ENCODE measurements at places on chromosomes 5 and 9.

- no peak for DNase-seq
These were observed 26.2 kb downstream of the NREP start for GRCh38 chr5:111730659-111731382.

DNA sequence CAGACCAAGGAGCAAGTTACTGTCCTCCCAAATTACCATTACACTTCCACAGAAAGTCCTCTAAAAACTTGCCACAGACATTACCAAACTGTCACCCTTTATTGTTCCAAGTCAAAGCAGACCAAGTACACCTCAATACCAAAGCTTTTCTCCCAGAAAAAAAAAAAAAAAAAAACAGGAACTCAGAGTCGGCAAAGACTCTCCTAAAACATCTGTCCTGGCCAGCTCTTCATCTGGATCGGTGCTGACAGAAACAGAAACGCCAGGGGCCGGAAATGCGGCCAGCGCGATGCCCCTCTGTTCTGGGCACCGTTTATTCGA, 718 bp downstream of the DEPDC1B start:
- no peak for DNase-seq

DNA sequence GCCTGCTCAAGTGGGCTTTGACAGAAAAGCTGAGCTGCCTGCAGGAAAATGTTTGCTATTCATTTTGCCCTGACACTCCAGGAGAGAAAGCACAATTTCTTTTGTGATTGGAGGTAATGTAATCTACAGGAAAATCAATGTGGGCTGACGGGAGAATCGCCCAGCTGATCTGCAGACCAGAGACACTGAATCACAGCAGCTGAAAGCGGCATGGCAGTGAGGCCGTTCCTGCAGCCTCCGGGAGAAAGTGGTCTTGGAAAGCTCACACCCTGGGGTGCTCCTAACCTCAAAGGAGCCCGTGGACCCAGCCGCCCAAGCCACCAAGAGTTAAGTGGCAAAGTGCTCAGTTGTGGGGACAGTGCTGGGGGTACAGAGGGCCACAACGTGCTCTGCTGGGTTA, 593.6 kb downstream of the BNC2 start:
- DNase-seq: no peak

DNA sequence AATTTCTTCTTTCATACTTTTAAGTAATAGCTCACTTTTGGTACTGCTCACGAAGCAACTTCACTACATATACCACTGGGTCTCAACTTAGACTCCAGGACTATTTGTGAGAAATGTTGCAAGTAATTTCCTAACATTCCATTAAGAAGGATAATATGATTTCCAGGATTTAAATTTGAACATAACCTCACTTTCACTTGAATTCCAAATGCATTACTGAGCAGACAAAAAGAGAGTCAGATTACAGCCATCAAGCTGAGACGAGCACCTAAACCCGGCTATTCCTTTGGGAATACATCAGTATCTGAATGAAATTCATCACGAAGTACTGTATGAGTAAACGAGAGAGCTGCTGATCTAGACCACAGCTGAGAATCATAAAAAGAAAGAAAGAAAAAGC, 47.3 kb downstream of the LIFR start:
- DNase-seq: no peak

GRCh38 chr5:146409054-146409671, 38.0 kb upstream of the TCERG1 start:
- no peak for DNase-seq

DNA sequence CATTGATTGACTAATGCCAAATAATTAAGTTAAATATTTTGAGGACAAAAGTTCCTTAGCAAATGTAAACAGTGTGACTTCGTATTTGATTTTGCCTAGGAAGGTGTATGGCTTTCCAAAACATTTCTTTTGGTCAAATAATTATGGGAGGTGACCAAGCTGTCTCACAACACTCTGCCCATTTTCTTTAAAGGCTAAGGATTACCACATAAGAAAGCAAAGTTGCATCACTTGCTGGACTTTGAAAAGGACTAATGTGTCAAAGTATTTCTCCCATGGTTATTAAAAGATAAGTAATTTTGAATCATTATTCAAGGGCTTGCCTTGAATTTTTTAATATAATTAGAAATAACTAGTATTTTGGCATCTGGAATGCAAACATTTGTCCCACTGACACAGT, 74.7 kb downstream of the HAPLN1 start:
- no peak for DNase-seq

GRCh38 chr5:157917491-157917890, 58.5 kb upstream of the CLINT1 start:
- DNase-seq: no peak

DNA sequence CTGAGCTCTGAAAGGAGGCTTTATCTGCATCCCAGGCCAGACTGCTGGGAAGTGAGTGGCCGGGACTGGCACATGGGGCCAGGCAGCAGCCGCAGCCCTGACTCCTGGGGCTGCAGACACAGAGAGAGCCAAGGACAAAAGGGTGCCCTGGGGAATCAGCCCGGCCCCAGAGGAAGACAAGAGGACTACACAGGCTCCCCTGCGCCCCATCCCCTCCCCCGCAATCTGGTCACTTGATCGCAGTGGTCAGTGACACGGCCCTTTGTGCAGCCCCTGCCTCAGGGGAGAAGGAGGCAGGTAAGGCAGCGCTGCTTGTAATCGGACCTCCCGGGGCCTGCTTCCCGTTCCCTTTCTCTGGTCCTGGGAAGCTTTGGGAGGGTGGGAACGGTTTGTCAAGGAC, 55.5 kb upstream of the FUBP3 start:
- DNase-seq: no peak

- no peak for DNase-seq
These were observed 202.7 kb upstream of the NR3C1 start for GRCh38 chr5:143606043-143606752.

- DNase-seq: no peak
These were observed 1.1 kb upstream of the ICE1 start for GRCh38 chr5:5421149-5421960.

DNA sequence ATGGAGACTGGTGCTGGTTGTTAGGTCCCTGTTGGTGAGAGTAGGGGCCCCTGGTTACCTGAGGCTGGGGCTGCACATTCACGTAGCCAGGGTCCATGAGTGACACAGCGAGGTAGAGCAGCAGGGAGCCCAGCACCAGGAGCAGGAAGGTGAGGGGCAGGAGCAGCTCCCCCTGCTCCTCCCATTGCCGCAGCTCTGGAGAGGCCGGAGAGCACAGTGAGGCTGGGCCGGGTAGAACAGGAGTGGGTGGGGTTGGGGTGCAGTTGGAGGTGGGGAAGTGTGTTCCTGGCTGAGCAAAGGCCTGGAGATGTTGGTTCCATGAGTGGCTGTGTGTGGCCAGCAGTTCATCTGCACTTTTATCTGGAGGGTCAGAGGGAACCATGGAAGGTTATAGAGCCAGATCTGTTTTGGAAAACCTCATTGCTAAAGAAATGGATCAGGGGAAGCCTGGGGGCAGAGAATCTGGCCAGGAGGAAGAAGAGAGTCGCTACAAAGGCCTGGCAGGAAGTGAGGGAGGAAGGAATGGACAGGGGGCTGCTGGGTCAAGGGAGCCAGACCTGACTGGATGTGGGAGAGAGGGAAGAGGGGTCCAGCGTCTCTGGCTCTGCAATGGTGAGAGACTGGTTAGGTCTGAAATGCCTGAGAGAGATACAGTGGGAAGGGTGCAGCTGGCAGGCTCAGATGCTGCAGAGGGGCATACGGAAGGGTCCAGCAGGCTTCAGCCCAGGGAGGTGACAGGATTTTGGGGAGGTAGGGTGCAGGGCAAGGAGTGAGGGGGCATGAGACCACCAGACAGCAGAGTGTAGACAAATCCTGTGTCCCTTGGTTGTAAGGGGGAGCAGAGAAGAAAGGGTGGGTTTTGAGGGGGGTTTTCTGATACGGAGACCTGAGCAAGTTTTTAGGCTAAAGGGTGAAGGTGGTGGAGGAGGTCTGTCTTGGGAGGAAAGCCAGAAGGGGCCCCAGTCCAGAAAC, 1.3 kb downstream of the ZDHHC12 start:
- no peak for DNase-seq

- DNase-seq: no peak
These were observed 78.1 kb upstream of the HMHB1 start for GRCh38 chr5:143733665-143734455.

- no peak for DNase-seq
These were observed 60.3 kb downstream of the CDKN2A start for GRCh38 chr9:21933865-21934264.

- no peak for DNase-seq
These were observed 706.6 kb upstream of the ACO1 start for GRCh38 chr9:31677877-31678276.

GRCh38 chr5:62030326-62030725, 275.7 kb upstream of the KIF2A start:
- DNase-seq: no peak

DNA sequence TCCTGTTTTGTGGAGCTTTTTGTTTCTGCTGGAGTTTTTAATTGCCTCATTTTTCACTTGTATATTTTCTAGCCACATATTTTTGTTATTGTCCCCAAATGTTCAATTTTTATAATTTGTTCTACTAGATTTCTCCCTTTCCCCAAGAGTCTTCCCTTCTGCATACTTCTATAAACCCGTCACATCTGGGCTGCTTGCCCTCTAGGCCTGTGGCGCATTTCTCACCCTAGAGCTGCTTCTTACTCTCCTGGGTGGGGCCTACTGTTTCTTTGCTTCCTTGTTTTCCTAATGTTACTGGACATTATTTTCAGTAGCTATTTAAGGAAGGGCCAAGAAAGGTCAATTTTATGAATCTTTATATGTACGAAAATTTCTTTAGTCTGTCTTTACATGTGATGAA, 51.5 kb downstream of the NXNL2 start:
- DNase-seq: no peak

DNA sequence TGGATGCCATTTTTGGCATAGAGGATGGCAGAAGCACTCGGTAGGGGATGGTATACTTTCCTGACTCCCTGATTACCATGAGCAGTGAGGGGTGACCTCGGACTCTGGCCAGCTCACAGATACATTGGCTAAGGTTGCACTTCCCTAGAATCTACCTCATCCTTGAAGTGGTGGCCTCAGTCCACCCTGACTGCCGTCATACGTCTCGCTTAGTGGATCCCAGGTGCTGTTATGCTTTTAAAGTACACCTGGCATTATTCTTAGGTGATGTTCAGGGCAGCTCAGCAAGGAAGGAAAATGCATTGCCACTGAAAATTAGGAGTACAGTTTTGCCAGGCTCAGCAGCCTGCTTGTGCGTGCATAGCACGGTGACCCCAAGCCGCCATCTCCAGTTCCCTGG, 87.3 kb downstream of the SYK start:
- DNase-seq: no peak

DNA sequence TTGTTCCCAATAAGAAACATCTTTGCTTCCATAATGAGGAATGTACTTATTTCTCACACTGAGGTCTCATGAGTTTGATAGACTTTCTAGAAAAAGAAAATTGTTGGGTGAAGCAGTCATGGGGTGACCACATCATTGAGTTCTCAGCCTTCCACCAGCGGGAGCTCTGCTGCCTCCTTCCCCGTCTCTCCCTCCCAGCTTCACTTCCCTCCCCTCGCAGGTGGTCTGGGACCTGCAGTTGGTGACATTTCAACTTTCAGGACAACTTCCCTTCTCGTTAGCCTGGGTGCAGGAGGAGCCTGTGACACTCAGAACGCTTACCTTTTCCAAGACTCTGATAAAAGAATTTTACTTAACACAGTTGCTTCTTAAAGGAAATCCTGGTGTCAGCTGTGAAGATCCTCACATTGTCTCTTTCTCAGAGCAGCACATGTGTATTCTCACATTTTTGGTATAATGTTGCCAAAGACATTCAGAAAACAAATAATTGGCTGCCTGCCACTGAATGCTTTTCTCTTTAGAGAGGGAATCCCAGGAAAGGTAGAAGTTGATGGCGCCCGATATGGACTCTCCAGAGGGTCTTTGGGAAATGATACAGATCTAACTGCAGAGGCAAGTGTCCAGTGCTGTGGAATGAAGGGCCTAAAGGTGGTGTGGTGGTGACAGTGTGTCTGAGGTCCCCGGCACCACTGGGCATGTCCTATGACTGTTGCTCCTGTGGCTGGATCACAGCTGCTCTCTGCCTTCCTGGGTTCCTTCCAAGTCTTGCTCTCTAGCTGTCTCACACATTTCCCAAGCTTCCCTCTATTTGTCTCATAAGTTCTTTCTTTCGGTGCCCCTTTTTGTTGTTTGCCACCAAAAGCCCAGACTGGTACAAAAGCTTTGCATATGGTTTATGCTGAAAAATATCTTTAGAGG, 238.1 kb downstream of the GAS1 start:
- no peak for DNase-seq

DNA sequence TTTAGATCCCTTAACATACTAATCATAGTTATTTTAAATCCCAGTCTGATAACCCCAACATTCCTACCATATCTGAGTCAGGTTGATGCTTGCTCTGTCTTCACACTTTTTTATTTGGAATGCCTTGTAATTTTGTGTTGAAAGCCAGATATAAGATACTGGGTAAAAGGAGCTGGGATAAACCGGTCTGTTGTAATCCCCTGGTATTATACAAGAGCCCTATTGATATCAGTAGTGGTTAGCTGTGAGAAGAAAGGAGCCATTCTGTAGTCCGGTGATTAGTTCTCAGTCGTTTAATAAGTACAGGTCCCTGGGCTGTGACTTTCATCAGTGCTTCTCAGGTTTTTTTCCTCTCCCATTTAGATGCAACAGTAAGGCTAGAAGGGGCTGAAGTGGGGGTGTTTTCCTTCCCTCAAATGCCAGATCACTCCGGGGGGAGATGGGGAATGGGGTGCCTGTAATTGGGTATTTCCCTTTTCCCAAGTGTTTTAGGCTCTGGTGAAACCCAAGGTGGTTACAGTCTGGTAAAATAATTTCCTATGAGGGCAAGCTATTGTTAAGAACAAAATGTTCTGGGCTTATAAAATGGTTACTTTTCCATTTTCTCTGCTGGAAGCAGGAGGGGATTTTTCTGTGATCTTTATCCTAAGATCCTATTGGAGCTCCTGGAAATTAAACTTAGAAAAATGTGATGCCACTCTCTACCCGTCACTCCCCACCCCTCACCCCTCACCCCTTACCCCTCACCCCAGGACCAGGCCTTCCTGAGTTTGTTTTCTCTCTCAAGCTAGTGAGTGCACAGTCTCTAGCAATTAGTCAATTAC, 72.7 kb downstream of the KCNN2 start:
- DNase-seq: no peak

- DNase-seq: no peak
These were observed 133.8 kb upstream of the RFX3 start for GRCh38 chr9:3659647-3660046.

GRCh38 chr5:5619546-5619945, 197.1 kb downstream of the ICE1 start:
- DNase-seq: no peak

DNA sequence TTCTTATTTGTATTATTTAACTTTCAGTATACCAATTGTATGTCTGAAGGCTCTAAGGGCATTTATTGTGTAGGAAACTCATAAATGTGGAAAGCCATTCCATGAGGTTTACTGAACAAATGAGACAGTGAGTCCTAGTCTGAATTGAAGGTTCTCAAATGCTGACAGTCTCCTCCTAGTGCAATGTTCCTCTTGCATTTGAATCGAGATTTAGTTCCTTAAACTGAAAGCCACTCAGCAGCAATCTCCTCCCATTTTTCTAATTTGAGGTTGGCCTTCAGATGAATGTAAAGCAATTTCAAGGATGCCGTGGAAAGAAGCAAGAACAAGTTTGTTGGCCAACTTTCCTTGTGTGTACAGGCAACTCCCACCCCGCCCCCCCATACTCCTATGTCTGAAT, 493.2 kb upstream of the KLF4 start:
- DNase-seq: no peak

GRCh38 chr5:145787001-145787400, 48.1 kb downstream of the PRELID2 start:
- no peak for DNase-seq

All from activated CD8-positive, alpha-beta memory T cell treated with anti-CD3 and anti-CD28 coated beads for 1 hour (primary cell).